CD4-positive, alpha-beta T cell treated with Interleukin-1 beta for 1 hour (primary cell): ENCODE measurements at places on chromosomes 12 and 14.

- no peak for DNase-seq
Measured at GRCh38 chr14:71150737-71151136, 243.5 kb downstream of the PCNX1 start.

DNA sequence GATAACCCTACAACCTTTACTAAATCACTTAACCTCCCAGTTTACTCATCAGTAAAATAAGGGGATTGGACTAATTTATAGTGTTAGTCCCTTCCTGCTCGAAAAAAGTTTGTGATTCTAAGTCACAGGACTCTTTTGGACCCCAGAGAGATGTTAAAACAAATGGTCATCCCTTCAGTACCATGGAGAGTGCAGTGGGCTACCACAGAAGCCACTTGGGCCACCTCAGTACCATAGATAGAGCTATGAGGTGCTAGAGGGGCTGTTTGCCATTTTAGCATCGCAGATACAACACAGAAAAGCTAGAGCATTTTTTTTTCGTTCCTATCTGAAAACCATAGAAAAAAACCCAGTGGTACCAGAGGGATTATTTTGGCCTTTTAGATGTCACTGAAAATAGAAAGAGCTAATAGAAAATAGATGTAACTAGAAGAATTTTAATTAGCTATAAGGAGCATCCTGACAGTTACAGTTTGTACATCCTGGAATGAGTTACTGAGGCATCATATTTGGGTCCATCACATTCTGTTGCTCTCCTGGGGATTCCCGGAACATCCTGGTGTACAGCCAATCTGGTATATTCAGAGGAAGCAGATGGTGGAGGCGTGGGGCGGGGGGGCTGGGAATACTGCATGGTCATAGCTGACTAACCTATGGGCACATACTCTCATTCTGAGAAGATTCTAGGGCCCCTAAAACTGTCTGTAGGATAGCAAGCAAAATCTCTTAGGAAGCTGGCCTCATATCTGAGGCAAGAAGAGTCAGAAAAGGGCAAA lies 2.8 kb downstream of the ZNF219 start:
- no peak for DNase-seq

DNA sequence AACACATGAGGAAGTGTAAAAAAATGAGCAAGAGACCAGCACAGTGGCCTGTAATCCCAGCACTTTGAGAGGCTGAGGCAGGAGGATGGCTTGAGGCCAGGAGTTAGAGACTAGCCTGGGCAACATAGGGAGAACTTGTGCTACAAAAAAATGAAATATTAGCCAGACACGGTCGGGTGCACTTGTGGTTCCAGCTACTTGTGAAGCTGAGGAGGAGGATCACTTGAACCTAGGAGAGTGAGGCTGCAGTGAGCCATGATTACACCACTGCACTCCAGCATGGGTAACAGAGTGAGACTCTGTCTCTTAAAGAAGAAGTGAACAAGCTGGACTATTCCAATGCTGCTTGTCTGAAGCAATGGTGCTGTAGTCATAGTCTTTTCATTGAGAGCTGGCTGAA lies 36.3 kb upstream of the MAP3K9 start:
- no peak for DNase-seq

GRCh38 chr12:133037207-133038005 lies at the start of gene ZNF84:
Gene ZNF84 (plus strand): TSS chr12:133037509. CDS start chr12:133041468, 3,959 bp downstream.
- peak; percentile 97 for DNase-seq

- no peak for DNase-seq
Measured at GRCh38 chr12:84174115-84174514, 738.5 kb downstream of the SLC6A15 start.

DNA sequence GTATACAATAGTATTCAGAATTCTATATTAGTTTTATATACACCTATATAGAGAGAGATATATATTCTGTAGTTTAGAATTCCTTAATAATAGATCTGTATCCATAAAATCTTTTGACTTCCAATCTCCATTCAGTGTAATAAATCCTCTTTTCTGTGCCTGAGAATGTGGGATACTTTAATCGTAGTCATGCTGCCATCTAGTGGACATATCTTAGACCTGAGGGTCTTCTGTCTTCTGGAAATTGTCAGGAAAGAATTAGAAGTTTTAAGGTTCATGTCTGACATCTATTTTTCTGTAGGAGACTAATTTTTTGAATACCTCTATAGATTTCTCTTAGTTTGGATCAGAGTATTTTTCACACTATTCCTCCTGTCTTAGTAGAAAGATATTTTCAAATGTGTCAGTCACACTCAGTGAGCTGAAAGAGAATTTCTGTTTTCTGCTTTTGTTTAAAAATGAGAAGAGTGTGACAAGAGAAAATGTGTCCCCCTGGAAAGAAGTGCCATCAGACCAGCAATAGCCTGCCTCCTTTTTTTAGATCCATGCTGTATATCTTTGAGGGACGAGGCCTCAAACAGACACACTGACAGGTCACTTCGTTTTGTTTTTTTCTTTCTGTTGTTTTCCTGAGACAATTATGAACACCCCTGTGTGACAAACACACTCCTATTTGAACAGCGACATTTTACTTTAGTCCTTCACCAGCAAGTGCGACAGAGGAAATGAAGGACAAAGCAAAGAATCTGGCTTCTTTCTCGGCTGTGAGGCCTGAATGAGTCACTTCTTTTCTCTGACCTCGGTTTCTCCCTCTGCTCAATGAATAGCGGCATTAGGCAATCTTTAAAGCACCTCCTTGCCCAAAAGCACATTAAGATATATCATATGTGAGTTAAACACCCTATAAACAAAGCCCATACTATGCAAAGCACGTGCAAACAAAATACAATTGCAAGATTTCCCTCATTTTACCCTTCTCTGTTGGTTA lies 96.3 kb downstream of the GALC start:
- DNase-seq = peak; percentile 31

- no peak for DNase-seq
Measured at GRCh38 chr14:71588028-71588427, 344.2 kb upstream of the RGS6 start.

GRCh38 chr12:2231011-2231595 lies 178.3 kb downstream of the CACNA1C start:
- DNase-seq = no peak

- DNase-seq = peak; percentile 2
Measured at GRCh38 chr12:96720363-96720705, 186.7 kb upstream of the NEDD1 start.

DNA sequence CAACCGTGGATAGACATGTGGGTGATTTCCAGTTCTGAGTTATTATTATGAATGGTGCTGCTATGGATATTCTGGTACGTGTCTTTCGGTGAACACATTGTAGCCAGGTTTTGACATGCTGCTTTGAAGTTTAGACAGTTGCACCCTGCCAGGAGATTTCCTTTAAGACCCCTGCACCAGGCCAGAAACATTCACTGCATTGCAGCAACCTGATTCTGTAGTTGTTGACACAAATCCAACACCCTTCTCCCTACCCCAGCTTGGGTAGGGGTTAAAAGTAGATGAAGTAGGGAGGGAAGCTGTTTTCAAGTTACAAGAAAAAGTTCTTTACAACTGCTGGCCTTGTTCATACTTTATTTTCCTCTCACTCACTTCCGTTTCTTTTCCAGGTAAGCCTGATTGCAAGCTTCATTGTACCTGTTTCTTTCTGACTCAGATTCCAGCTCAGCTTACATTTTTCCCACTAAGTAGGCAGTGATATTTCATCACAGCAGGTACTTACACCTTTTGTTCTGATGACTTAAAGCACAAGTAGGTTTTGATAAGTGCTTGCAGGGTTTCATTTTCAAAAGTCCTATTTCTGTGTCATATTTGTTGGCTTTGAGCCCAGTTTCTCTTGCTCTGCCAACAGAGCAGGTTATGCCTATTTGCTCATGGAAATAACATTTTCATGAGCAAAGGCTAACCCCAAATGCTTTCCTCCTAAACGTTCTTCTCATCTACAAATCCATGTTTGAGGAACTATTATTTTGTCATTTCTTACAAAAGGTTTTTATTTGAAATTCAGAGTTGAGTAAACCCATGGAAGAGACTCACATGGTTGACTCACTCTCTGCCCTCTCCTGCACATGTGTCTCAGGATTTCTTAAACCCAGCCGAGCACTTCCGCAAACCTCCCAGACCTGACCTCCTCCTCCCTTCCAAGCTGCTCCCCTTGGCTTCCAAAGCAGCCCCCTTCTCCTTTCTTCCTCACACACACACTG lies 12.1 kb upstream of the LTA4H start:
- DNase-seq = peak; percentile 28

DNA sequence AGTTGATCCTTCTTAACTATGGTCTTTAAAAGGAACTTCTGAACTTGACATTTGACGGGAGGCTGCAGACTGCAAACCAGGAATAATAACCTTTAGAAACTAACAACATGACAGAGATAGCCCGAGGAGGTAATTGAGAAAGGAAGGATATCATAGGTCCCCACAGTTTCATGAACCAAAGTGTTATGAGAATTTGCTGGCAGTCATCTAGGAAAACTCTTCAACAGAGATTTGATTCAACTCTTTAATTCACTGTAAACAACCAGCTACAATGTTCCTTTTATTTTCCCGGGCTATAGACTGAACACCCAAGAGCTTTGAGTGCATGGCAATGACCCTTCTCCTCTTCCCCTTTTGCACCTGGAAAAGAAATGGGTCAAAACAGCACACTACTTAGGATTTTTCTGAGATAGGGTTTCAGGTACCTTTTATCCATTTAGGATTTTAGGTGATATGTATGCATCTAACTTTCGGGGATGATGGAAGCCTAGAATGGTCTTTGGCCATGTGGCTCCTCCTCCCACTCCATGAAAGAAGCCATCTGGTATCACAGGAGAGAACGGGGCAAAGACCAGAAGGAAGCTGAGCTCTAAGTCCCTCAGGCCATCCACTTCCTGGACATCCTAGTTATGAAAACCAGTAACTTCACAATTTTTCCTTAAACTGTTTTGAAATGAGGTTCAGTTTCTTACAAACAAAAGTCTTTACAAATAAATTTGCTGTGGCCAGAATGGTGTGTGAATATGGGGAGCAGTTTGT lies 23.0 kb downstream of the GLT8D2 start:
- no peak for DNase-seq

- DNase-seq = no peak
Measured at GRCh38 chr12:124745465-124745890, 118.2 kb downstream of the SCARB1 start.
